ENCODE measurements at places on chromosomes 4 and X.

DNA sequence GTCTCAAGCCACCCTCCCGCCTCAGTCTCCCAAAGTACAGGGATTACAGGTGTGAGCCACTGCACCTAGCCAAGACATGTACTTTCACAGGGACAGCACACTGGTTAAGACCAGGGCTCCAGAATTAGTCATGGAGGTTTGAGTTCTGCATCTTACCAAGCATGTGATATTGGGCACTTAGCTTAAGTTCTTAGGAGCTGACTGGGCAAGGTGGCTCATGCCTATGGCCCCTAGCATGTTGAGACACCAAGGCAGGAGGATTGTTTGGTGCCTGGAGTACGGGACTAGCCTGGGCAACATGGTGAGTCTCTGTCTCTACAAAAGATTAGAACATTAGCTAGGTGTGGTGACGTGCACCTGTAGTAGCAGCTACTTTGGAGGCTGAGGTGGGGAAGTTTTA is 2.6 kb upstream of the TMEM192 start:
- no peak for DNase-seq

DNA sequence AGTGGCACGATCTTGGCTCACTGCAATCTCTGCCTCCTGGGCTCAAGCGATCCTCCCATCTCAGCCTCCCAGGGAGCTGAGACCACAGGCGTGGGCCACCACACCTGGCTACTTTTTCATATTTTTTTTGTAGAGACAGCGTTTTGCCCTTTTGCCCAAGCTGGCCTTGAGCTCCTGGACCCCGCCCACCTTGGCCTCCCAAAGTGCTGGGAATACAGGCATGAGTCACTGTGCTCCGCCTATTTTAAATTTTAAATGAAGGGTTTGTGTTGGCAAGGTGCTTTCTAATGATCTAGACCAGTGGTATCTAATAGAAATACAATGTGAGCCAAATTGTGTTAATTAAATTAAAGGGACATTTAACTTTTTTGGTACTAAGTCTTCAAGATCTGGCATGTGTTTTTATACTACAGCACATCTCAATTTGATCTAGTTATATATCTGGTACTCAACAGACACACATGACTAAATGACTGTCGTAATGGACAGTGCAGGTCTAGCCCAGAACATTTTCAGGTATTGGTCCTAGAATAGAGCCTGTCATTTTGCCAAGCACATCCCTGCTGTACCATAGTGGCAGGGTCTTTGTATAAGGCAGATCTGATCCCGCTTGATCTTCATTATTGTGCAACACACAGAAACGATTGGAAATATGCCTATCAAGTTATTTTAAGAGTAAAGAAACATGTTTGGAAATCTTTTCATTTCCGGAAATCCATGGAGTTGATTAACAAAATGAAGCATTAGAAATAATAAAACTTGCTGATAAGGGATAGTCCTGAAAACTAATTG is 7.3 kb downstream of the PGK1 start:
- DNase-seq, result no peak

DNA sequence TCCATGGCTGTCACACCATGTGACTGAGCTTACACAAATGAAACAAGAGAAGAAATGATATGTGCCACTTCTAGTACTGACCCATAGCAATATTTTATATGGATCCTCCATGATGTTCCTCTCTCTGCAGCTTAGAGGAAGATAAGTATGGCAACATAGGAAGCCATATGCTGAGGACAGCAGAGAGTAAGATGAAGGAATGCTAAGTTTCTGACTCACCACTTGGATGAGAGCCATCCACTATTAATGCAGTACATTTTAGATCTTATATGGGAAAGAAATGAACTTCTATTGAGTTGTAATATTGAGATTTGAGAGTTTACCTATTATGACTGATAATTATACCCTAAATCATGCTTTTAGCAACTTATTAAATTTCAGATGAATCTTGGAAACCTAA is 386.9 kb upstream of the MAOA start:
- DNase-seq, result no peak

DNA sequence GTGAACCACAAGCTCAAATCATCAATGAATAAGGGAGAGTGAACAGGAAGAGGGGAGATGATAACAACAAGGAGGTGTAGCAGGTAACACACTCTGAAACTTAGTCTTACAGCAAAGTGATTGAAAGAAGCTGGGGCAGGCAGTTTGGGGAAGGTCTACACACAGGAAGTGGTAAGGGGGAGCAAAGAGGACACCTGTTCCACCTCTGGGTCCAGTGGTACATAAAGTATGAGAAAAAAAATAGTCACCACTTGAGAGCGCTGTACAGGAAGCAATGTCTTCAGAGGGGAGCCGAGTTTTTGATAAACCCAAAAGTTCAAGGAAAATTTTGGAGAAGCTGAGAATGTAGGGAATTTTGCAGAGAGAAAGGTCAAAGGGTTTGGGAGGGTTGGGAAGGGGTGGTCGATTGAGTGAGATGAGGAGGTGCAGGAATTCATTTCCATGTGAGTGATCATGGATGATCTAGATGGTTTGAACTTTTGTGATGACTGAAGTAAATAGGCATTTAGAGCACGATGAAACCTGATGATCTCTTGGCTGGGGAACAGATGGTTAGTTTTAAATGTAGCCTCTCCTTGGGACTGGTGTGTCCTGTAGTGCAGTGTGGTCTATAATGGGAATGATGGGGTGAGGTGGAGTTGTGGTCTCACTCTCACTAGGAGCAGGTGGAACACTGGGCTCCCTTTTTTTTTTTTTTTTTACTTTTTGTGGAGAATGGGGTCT is 142.0 kb downstream of the RBMX2 start:
- no peak for DNase-seq

- DNase-seq, result no peak
These were observed 11.8 kb upstream of the ZNF630 start for GRCh38 chrX:48083212-48083611.

GRCh38 chrX:13091111-13091765 is 46.8 kb upstream of the FAM9C start:
- DNase-seq, result no peak

DNA sequence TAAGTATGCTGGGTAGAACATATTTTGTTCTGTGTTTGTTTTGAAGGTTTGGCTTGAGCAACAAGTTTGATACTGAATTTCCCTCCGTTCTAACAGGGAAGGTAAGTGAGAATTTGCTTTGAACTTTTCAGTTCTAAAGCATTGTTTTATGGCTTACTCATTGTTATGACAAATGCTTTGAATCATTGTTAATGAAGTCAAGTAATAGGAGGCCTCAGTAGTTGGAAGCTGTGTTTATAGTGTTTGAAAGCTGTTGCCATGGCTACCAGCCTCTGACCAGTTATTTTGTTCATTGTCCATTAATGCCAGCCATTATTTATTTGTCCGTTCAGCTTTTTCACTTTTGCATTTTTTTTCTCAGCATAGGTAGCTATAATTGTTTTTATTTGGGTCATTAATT is 14.4 kb downstream of the CHIC1 start:
- no peak for DNase-seq

GRCh38 chr4:100977274-100977673 is 370.1 kb downstream of the PPP3CA start:
- no peak for DNase-seq

GRCh38 chrX:69255441-69256290 is 90.4 kb upstream of the PJA1 start:
- no peak for DNase-seq

GRCh38 chr4:138609943-138610350 is 367.8 kb upstream of the SLC7A11 start:
- no peak for DNase-seq

GRCh38 chr4:22246847-22247246 is 269.0 kb downstream of the ADGRA3 start:
- DNase-seq, result no peak

DNA sequence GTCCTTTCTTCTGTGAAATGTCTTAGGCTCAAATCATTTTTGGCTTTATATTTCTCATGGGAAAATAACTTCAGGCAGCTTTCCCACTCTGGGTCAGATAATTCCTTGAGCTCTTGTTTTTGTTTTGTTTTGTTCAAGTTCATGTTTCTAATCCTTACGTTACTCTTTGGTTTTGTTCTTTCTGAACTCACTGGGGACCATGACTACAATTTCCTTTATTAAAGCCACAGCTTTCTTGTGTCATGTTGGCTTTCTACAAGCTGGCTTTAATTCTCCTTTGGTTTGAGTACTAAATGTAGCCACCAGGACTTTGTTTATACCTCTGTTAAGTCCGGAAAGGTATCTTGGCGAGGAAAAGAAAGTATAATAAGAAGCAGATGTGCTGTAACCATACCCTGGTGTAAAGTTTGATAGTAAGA is 30.8 kb upstream of the ANXA3 start:
- DNase-seq, result no peak

All from NCI-H187 treated with DMSO at 0.1 percent for 48 hours (cell line).